ENCODE measurements at places on chromosomes 2 and 18. TPM values are rescaled to one million over a fixed set of nuclear protein-coding genes. Genes with fewer than 3 reads are reported as not detected.

Gene MYCN
- 0.17 TPM for total RNA-seq

Gene MC5R
- not detected for total RNA-seq

Gene GLI2
- total RNA-seq, result 37.0 TPM

Gene PLGLB2
- total RNA-seq, result 6.5 TPM

DNA sequence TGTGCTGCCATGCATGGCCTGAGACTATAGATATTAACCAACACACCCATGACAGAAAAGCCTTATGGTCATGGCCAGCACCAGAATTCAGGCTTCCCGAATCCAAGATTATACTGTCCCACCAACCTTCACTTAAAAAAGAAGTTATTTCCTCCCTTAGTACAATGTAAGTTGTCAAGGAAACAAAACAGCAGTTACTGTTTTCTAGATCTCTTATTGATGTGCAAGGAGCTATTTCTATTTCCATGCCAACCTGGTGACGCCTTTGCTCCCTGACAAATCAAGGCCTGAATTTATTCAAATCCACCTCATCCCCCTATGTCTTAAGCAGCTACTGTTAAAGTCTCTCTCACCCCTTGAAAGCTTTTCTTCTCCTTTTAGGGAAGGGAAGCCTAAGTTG, 249.3 kb downstream of the ZNF521 start:
- DNase-seq, result no peak

DNA sequence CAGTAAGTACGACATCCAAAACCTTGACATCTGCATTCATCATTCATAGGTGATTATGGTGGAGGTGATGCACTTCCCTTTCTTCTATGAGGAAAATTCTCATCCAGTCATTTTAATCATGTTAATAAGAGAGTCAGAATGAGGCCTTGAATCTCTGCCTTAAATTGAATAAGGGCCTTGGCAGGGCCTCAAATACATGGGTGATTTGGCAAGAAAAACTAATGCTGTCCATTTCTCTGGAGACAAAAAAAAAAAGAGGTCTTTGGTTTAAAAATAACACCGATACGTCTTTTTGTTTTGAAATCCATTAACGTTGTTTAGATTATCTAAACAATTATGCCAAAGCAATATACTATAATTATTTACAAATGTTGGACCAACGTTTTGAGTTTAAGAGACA, 8.1 kb downstream of the COLEC12 start:
- no peak for DNase-seq

DNA sequence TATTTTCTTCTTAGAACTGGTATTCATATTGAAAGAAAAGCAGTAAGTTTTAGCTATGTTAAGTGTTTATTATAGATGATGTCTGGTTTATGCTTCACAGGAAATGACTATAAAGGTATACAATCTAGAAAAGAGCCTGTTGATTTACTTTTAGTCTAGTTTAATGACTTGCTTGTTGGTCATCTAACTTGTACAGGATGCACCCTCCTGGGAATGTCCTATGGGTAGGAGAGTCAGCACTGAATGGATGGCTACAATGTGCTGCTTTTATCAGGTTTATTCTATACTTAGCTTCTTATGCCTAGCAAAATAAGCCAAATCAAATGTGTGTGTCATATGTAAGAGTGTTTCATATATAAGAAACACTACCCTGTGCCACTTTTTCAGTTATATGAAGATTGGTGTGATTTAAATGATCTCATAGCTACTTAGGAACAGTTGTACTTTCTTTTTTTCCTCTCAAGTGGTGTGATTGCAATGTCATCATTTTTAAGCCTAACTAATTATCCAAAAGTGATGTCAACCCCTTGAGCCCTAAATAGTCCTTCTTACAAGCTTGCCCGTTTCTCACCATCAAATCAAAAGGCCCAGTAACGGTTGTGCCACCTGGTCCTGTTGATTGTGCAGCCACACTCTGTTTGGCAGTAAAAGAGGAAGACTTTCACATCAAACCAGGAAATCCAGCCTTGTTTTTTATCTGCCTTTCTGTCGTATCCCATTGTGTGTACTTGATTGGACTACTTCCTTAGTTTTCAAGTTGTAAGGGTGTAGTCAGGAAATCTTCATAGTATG, 176.0 kb downstream of the DIS3L2 start:
- no peak for DNase-seq

- DNase-seq, result no peak
These were observed 259.5 kb downstream of the EPHA4 start for GRCh38 chr2:221312634-221313033.

DNA sequence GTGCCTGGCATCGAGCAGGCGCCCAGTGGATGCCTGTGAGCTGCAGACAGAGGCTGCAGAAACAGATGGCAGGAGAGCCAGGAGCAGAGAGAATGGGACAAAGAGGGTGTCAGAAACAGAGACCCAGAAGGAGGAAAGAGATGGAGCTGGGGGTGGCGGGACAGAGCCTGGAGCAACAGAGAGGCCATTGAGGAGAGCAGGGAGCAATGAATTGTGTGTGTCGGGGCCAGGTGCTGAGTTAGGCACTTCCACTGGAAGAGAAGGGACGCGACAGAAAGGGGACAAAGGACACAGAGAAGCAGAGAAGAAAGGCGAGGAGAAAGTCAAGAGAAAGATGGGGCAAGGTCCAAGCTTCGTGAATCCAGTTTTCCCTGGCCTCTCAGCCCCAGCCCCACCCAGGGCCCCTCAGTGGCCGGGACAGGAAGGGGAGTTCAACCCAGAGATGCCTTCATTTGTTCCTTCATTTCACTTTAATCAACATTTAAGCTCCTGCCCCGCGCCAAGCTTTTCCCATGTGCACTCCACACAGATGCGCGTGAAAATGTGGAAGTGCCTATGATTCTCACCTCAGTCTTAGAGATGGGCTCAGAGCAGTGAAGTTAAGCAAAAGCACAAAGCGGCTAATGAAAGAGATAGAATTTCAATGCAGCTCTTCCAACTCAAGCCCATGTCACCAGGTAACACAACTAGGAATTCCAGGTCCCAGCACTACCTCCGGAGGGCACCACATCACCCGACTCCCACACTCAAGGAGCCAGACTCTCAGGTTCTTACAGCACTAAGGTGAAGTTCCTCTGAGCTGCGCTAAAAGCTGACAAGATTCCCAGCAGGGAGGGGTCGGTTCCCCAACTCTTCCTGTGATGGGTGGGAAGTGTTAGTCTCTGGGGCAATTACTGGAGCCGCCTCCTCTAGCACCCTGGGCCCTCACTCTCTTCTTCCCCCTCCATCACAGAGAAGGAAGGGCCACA, 55.1 kb downstream of the TNS1 start:
- no peak for DNase-seq

DNA sequence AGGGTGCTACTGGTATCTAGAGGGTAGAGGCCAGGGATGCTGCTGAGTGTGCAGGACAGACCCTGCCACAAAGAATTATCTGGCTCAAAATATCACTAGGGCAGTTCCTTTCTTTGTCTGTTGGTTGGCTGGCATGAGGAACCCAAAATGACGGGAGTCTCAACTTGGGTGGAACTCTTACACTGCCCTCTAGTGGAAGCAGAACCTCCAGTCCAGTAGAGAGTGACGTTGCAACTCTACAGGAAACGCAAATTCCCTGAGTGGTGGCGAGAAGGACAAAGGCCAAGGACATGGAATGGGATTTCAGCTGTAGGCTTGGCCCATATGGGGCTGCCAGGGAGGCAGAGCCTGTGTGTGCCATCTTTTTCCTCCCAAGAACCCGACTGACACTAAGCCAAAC, 47.1 kb downstream of the COPS8 start:
- DNase-seq, result no peak
